ENCODE measurements at places on chromosomes 16 and 17. TPM values are rescaled to one million over a fixed set of nuclear protein-coding genes. Genes with fewer than 3 reads are reported as not detected.

CDK5R1 gene
- total RNA-seq = 1.9 TPM

ARMC7 gene
- total RNA-seq = 2.4 TPM

KRT40 gene
- not detected for total RNA-seq

TRIM47 gene
- total RNA-seq = 37.6 TPM

KRT28 gene
- not detected for total RNA-seq

POLR2A gene
- total RNA-seq = 79.4 TPM

MKS1 gene
- total RNA-seq = 14.4 TPM

CSH2 gene
- total RNA-seq = not detected

COIL gene
- 15.5 TPM for total RNA-seq

PERCC1 gene
- total RNA-seq = not detected

CCR7 gene
- not detected for total RNA-seq

SMIM5 gene
- total RNA-seq = 0.11 TPM

CES3 gene
- not detected for total RNA-seq

NPIPB4 gene
- 22.0 TPM for total RNA-seq

SLC16A11 gene
- total RNA-seq = 2.1 TPM

NSMCE1 gene
- 33.4 TPM for total RNA-seq

DNASE1L2 gene
- total RNA-seq = 0.26 TPM

RUSF1 gene
- total RNA-seq = 26.5 TPM

OR3A2 gene
- total RNA-seq = not detected

FBXW10 gene
- under 0.01 TPM for total RNA-seq

PRAC1 gene
- total RNA-seq = not detected

KCNJ12 gene
- total RNA-seq = under 0.01 TPM

Measured in dermis lymphatic vessel endothelial cell (primary cell).